ENCODE measurements at places on chromosomes 4 and X.

GRCh38 chr4:110128472-110128919, 69.9 kb downstream of the ELOVL6 start:
- no peak for DNase-seq

DNA sequence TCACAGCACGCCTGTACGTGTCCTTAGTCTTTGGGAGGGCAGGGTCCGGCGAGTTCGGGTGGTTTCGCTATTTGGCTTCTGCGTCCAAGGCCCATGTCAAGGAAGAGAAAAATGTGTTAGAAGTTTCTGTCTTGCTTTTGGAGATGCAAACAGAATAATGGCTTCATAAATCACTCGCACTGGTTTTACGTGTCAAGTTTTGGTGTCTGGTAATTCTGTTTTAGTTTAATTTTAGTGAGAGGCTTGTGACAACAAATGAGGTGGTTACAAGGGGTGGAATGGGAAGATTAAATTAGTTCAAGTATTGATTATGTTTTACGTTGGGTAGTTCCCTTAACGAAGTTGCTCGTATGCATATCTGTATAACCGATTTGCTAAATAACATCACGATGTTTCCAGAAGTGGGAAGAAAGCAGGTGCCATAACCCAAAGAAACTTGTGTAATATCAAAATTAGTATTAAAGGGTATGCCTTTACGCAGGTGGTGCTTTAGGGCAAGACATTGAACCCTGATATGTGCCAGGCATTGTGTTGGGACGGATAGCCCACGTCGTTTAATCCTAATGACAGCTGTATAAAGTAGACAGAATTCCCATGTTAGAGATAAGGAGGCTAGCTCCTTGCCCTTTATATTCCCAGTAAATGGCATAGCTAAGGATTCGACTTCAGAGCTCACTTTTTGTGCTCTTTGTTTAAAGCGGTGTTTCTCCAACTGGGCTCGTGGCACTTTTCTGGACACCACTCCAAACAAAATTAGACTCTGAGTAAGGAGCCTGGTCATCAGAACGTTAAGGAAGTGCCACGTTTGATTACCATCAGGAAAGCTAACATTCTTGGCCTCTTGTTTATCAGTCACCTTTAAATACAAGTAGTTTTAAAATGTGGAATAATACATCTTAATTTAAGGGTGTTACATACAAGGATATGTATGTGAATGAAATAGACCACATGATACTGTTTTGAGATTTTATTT, 843 bp downstream of the RPL34 start:
- no peak for DNase-seq

GRCh38 chrX:41789374-41789773, 65.4 kb downstream of the GPR82 start:
- no peak for DNase-seq

DNA sequence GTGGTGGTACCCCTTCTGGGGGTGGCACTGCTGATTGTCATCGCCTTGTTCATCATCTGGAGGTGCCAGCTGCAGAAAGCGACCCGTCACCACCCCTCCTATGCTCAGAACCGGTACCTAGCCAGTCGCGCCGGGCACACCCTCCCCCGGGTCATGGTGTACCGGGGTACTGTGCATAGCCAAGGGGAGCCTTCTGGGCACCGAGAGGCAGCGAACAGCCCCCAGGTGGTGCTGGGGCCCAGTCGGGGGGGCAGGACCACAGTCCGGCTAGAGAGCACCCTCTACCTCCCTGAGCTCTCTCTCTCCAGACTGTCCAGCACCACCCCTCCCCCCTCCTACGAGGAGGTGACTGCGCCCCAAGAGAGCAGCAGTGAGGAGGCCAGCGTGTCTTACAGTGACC, 5.3 kb downstream of the PRRG3 start:
- no peak for DNase-seq

- DNase-seq, result no peak
These were observed 278.6 kb upstream of the KLF3 start for GRCh38 chr4:38385093-38386004.

GRCh38 chrX:12791257-12792228, at the start of gene PRPS2:
Gene PRPS2 (plus strand): TSS chrX:12791412. CDS start chrX:12791498, 86 bp downstream.
- DNase-seq, result no peak

- DNase-seq, result no peak
These were observed 1.4 kb upstream of the PTPN13 start for GRCh38 chr4:86592553-86593249.

DNA sequence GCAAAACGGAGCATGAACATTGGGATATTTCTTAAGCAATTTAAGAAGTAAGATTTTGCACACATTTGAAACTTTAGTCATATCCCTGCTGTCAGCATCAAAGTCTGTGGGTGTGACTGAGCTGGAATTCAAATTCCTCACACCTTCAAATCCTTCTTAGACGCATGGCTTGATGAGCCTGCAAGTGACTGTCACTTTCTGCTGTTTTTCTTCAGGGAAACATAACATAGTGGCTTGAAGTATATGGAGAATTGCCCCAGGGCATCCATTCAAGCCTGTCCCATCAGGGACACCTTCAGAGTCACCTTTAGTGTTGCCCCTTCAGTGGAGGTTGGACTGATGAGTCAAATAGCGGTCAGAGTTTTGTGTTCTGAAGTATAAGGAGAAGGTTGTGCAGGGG, 17.4 kb downstream of the FHDC1 start:
- DNase-seq, result no peak

DNA sequence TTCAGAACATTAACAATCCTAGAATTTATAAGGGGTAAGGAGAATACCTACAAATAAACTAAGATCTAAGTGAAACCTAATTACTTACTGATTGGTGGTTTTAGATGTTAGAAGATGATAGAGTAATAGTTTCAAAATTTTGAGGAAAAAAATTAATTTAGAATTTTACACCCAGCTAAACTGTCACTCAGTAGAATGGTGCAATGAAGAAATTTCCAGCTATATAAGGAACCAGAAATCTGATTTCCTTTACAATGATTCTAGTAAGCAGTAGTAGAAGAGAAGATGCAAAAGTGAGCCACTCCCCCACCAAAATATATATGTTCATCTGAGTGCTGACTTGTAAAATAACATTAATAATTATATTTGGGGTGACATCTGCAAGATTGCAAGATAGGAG, 55.3 kb upstream of the EPGN start:
- DNase-seq, result no peak

DNA sequence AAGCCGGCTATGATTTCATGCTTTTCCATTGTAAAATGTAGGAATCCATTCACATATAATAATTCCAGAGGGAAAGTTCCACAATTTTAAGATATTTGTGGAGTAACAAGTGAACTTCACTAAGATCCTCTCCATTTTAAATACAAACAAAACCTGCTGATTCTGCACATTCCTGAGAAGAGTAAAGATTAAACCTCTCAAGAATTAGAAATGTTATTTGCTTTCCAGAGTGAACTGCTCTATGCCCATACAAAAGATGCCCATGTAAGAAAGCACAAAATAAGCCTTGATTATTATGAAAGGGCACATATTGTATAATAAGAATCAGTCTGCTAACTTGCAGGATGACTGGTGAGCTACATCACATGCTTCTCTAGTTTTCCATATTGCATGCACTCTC, 241.5 kb downstream of the COX18 start:
- DNase-seq, result no peak

GRCh38 chr4:39067451-39067850, 5.4 kb downstream of the KLHL5 start:
- no peak for DNase-seq

- no peak for DNase-seq
These were observed 115.9 kb downstream of the MAGEC2 start for GRCh38 chrX:142089193-142089592.
